ENCODE measurements at places on chromosomes 16 and 17.

DNA sequence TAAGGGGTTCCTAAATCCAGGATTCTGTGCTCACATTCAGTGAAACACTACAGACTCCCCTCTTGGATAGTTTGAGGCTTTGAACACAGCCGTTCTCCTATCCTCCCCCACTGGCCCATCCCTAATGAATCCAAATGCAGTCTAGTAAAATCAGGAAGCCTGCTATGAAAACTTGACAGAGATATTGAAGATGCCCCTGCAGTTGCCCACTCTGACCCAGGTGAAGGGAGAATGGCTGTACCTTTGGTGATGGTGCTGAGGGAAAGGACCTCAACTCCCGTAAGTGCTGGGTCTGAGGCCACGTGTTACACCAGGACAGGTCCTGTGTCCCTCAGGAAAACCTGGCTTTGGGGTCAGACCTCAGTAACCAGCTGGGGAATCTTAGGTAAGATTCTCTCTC lies 54.4 kb downstream of the SF3B3 start:
- no peak for DNase-seq

- DNase-seq: no peak
These were observed 15.0 kb upstream of the FAAP100 start for GRCh38 chr17:81567191-81567590.

GRCh38 chr16:49621241-49622083 lies 234.4 kb downstream of the ZNF423 start:
- DNase-seq: no peak

DNA sequence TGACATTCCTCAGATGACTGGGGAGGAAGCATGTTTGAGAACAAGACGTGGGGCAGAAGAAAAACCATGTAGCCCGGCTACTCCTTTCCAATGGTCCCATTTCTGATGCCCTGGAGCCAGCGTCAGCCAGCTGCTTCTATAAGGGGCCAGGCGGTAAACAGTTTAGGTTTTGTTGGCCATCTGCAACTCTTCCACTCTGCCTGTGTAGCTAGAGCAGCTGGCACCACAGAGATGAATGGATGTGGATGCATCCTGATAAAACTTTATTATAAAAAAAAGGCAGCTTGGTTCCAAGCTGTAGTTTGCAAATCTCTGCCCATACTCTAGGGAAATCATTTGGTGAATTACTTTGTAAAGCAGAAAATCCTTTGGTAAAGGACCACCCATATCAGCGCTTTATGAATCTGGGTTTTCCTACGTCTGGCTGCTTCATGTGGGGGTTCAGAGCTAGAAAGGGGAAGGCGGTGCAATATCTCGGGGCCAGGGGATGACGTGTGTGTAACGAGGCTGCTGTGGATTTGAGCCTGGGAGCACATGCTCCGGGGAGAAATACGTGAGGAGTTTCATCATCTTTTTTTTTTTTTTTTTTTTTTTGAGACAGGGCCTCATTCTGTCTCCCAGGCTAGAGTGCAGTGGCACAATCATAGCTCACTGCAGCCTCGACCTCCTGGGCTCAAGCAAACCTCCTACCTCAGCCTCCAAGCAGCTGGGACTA lies 3.4 kb upstream of the SRL start:
- no peak for DNase-seq

DNA sequence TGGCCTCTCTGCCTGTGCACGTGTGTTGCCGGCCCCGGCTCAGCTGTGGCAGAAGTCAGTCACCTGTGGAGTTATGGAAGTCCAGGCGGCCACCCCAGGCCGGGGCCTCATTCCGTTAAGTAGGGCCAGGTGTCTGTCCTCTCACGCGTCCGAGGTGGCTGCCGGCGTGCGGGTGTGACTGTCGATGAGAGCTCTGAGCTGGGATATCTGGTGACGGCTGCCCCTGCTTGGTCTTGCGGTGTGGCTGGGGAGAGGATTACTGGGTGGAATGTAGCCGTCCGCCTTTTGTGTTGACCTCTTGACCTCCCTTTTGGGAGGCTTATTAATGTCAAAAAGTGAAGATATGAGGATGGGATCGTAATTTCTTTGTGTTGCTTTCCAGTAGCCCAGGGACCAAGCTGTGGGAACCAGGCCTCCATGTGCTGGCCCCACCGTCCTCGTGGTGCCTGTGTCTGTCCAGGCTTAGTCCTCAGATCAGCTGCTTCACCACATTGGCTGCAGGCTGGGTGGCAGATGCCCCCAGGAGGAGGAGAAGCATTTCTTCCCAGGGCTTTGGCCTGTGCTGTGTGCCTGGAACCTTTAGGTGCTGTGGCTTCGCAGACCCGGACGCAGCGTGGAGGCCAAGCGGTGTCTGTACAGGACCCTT lies 23.0 kb upstream of the ZNF750 start:
- no peak for DNase-seq

GRCh38 chr17:80253631-80254395 lies 6.8 kb upstream of the RNF213 start:
- no peak for DNase-seq

DNA sequence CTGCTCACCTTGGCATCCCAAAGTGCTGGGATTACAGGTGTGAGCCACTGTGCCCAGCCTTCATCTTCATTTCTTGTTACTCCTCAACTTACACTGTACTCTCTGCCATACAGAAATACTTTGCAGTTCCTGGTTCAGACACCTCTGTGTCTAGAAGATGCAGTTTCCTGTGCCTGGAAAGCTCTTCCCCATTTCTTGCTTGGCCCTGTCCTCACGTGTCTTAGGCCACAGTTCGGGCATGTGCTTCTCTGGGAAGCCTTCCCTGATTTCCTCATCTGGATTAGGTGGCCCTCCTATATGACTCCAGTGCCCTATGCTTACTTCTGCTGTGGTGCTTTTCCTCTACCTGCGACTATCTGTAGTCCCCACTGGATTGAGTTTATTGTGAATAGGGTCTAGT lies 26.5 kb upstream of the CDR2 start:
- no peak for DNase-seq

- no peak for DNase-seq
These were observed 28.6 kb upstream of the TNS4 start for GRCh38 chr17:40529991-40530390.

DNA sequence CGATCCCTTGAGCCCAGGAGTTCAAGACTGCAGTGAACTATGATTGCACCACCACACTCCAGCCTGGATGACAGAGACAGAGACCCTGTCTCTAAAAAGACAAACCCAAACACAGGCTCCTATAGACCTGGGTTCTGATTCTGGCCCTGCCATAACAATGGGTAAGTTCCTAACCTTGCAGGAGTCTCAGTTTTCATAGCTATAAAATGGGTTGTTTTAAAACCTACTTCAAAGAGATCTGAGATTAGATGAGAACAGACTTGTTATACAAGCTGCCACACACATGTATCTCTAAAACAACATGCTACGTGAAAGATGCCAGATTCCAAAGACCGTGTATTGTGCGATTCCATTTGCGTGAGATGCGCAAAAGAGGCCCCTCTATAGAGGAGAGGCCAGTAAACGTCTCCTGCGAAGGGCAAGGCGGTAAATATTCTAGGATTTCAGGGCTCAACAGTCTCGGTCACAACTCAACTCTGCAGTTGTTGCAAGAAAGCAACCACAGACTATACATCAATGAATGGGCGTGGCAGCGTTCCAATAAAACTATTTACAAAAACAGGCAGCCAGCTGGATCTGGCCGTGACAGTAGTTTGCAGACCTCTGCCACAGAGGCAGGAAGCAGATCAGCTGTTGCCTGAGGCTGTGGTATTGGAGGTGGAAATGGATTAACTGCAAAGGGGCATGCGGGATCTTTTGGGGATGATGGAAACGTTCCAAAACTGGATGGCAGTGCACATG lies 5.9 kb downstream of the CORO7 start:
- no peak for DNase-seq

DNA sequence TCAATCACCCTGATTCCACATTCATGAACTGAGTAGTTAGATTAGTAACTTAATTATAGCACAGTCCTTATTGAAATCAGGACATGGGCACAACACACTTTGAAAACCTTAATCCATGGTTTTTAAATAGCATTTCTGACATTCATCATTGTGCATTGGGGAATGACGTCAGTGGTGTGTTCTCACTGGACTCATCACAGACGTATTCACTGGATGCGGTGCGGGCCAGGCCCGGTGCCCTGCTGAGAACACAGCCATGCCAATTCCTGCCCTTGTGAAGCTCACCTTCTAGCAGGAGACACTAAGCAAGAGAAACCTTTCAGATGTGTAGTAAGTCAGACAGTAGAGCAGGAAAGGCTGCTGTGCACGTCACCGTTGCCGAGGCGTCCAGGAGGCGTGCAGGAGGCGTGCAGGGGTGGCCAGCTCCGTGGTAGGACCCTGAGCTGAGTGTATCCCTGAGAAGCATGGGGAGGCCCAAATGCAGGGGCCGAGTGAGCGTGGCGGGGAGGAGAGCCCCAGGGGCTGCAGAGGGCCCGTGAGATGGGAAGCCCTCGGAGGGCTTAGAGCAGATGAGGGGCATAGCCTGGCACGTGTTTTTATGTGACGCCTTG lies 12.9 kb downstream of the BANP start:
- no peak for DNase-seq

- DNase-seq: no peak
These were observed 834 bp downstream of the CDH8 start for GRCh38 chr16:62035115-62036092.

DNA sequence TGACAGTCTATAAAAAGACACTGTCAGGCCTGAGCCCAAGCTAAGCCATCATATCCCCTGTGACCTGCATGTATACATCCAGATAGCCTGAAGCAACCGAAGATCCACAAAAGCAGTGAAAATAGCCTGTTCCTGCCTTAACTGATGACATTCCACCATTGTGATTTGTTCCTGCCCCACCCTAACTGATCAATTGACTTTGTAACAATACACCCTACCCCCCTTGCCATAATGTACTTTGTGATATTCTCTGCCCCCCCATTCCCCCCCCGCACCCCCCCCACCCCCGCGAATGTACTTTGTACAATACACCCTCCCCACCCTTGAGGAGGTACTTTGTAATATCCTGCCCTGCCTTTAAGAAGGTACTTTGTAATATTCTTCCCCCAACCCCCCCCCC lies 82.2 kb upstream of the MED13 start:
- no peak for DNase-seq

DNA sequence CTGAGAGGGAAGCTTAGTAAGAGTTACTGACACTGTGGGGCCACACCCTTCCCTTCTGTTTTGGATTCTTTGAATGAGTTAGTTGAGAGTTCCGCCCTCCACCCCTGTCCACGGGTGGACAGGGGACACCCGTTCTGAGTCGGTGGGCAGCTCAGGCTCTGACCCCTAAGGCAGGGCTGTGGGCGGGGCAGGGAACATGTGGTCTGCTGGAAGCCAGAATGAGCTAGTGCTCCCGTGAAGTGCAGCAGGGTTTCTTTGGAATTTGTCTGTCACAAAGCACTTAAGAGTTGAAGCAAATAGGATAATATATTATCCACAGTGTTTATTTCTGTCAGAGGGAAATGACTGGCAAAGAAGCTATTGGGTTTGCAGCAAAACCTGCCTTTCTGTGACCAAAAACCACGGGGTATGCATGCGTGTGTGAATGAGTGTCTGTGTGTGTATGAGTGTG lies 90.1 kb downstream of the CLEC16A start:
- DNase-seq: no peak

- no peak for DNase-seq
These were observed 2032.8 kb downstream of the TP53TG3F start for GRCh38 chr16:35492225-35492624.
